ENCODE measurements at places on chromosomes 2 and 18.

- no peak for DNase-seq
Observed at GRCh38 chr2:60094450-60094929, 459.0 kb downstream of the BCL11A start.

DNA sequence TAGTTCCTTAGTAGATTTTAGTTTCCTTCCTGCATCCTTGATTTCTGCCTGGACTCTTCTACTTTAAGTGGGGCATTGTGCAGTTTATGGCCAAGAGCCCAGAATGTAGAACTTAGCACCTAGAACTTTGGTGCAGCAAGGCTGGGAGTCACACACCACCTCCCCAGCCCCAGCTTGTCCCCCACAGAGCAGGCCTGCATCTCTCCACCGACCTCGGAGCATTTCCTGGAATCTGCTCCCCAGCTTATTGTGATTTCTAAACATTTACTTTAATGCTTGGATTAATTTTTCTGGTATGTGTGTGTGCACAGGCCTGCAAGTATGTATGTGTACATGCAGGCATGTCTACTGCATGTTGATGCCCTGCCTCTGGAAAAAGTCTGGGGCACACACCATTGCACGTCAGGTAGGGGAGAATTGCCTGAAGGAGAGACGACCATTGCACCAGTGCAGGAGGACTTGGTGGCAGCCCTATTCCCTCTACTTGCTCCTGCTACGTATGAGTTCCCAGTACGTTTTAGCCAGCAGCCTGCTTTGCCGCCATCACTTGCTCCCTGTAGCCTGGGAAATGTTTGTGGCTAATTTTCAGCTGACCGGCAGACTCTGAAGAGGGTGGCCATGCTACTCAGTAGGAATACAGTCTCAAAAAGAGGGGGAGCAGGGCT is 419.9 kb upstream of the HS6ST1 start:
- DNase-seq, result no peak

DNA sequence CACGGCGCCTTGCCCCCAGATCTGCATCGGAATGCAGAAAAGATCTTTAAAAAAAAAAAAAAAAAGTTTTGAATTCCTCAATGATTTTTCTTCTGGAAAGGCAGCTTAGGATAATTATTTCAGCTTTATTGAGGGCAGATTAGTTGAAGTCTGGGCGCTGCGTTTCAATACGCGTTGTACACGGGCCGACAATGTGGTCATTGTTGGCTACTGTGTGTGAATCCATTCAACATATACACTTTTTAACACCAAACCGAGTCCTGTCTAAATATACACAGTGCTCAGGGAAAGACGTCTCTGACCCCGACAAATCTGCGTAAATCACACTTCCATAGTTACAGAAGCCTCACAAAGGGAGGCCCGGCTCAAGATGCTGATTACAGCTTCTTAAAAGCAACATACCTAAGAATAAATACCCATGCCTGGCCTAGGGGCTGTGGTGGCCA is 1.4 kb upstream of the SIX3 start:
- DNase-seq, result no peak

DNA sequence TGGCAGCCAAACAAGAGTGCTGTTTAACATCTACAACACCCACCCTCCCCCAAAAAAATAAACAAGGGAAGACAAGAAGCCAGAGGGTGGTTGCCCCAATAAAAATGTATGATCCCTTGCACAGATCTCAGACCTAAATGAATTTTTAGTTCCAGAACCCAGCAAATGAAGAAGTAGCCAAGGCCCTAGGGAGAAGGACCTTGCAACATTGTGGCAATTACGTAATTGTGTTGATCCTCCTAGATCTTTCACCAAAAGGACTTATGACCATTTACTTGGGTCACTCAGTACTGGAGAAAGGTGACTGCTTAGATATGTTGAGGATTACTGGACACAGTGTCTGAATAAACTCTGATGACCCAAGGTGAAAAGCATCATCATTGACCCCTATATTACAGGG is 1393.8 kb downstream of the LRP1B start:
- DNase-seq, result no peak

- no peak for DNase-seq
Observed at GRCh38 chr2:102619414-102620319, at the start of gene SLC9A2. SLC9A2 (plus strand) TSS chr2:102619553; CDS start chr2:102619849, 296 bp downstream.
